Upper lobe of right lung (tissue), 1 donor: ENCODE measurements at places on chromosomes 7 and 10. TPM values are rescaled to one million over a fixed set of nuclear protein-coding genes. Genes with fewer than 3 reads are reported as not detected.

GRCh38 chr10:76911184-76911583 lies 726.4 kb downstream of the KCNMA1 start:
- no peaks in the 10 kb centered on the region for H3K36me3 ChIP-seq
- no peak overlapping the region for H3K27ac ChIP-seq
- no peak overlapping the region for H3K4me3 ChIP-seq
- no peak for DNase-seq
- no peaks in the 10 kb centered on the region for H3K27me3 ChIP-seq
- no peaks in the 10 kb centered on the region for H3K4me1 ChIP-seq

DNA sequence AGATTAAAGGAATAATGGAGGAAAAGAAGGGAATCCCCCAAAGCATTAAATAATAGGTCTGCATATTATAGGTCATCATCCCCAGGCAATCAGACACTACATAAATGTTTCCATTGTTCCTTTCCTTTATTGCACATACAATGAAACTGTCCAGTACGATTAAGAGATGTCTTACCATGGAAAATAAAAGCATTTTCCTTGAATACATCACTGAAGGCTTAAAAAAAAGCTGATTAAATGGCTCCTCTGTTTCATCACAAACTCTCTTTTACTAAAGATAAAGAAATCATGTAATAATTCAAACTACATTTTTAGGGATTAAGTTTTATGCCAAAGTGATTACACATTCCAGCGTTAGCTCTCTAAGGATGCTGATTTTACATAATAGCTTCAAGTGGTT lies 316.0 kb downstream of the AGMO start:
- no peaks in the 10 kb centered on the region for H3K27me3 ChIP-seq
- H3K4me1 ChIP-seq, result no peaks in the 10 kb centered on the region
- DNase-seq, result no peak
- H3K27ac ChIP-seq, result no peak overlapping the region
- H3K36me3 ChIP-seq, result no peaks in the 10 kb centered on the region

- H3K4me1 ChIP-seq, result no peaks in the 10 kb centered on the region
- H3K4me3 ChIP-seq, result no peak overlapping the region
- H3K27ac ChIP-seq, result no peak overlapping the region
- H3K27me3 ChIP-seq, result peaks cover 31% of the 10 kb centered on the region
Measured at GRCh38 chr7:31335884-31336201, 4.7 kb downstream of the NEUROD6 start.

DNA sequence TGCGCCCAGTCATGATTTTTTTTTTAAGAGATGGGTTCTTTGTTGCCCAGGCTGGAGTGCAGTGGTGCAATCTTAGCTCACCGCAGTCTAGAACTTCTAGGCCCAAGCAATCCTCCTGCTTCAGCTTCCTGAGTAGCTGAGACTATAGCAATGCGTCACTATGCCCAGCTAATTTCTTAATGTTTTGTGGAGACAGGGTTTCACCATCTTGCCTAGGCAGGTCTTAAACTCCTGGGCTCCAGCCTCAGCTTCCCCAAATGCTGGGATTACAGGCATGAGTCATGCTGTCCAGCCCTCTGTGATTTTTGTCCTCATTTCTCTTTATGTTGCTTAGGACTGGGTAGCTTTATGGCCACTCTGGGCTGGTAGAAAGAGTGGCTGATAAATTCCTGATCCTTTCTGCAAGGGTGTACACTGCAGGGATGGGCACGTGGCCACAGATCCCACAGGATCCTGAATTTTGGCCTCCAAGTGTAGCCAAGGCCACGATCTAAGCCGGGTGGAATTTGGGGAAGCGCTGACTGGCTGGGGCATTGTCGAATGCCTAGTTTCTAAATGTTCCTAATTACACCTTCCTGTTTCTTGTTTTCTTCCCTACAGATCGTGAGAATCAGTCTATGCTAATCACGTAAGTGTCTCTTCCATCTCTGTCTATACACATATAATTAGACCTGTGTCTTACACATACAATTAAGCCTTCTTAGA lies 24.1 kb upstream of the MYH16 start:
- DNase-seq, result no peak
- H3K27ac ChIP-seq, result no peak overlapping the region
- H3K36me3 ChIP-seq, result no peaks in the 10 kb centered on the region
- no peaks in the 10 kb centered on the region for H3K27me3 ChIP-seq
- H3K4me3 ChIP-seq, result no peak overlapping the region

- H3K36me3 ChIP-seq, result no peaks in the 10 kb centered on the region
- no peaks in the 10 kb centered on the region for H3K27me3 ChIP-seq
- no peaks in the 10 kb centered on the region for H3K4me1 ChIP-seq
Measured at GRCh38 chr10:111275091-111275490, 198.3 kb downstream of the ADRA2A start.

DNA sequence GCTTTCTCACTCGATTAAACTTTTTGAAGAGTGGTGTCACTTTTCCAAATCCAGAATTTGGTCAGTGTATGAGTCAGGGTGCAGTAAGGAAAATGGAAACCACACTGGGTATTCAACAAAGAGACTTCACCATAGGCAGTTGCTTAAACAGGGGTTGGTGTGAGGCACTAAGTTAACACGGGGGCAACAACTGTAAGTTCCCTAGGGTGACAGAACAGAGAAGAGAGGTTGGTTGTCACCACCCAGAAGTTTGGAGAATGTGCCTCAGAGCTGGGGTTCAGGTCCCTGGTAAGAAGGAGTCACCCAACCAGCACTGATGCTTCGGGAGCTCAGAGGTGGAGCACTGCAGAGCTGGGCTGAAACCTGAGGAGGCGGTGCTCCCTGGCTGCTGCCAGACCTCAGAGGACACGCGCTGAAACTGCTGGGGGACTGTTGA lies 170.4 kb downstream of the ARID5B start:
- no peak overlapping the region for H3K4me3 ChIP-seq
- DNase-seq, result no peak
- H3K27me3 ChIP-seq, result no peaks in the 10 kb centered on the region
- H3K27ac ChIP-seq, result no peak overlapping the region

Gene CCDC172
- total RNA-seq, result not detected

Gene STOX1
- 0.46 TPM for total RNA-seq
